ENCODE measurements at places on chromosomes 12 and 14. TPM values are rescaled to one million over a fixed set of nuclear protein-coding genes. Genes with fewer than 3 reads are reported as not detected.

- DNase-seq = no peak
Observed at GRCh38 chr14:57938533-57938932, 72.6 kb upstream of the SLC35F4 start.

- no peak for DNase-seq
Observed at GRCh38 chr12:101216810-101217209, 6.8 kb upstream of the SLC5A8 start.

Gene KLRF1
- polyA plus RNA-seq = 0.12 TPM

Gene LALBA
- not detected for polyA plus RNA-seq
